Fibroblast of pulmonary artery (primary cell): ENCODE measurements at places on chromosomes 6 and 20.

- DNase-seq: no peak
These were observed 192.7 kb downstream of the RNF144B start for GRCh38 chr6:18579869-18580268.

GRCh38 chr6:5672581-5673011 is 334.1 kb downstream of the NRN1 start:
- peak; percentile 83 for DNase-seq

DNA sequence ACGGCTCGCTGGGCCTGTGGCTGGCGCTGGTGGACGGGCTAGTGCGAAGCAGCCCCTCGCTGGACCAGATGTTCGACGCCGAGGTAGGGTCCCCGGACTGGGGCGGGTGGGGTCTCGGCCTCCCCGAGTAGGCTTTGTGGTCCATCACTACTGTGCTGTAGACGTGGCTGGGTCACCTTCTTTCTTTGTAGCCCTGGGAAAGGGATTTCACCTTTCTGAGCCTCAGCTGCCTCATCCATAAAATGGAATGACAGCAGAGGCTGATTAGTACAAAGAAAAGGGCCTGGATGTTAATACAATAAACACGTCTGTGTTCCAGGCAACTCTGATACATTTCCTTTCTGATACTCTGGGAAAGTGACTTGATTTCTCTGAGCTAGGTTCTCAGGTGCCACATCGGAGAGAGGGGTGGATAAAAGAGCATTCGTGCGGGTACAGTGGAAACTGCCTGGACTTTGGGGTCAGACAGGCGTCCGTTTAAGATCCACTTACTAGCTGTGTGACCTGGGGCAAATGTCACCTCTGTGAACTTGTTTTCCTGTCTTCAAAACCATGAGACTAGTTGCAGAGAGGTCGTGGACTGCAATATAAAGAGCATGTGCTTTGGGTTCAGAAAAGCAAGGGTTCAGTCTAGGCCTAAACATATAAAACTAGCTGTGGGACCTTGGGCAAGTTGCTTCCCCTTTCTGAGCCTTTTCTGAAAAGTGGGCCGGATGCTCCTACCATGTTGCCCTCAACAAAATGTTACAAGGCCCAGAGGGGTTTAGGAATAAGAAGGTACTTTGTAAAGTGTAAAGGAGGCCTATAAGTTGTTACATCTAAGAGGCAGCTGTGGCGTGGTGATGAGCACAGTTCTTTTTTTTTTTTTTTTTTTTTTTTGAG is 896 bp downstream of the SYS1 start:
- DNase-seq: no peak

- peak; percentile 69 for DNase-seq
These were observed 38.5 kb downstream of the DLGAP4 start for GRCh38 chr20:36344517-36345132.

DNA sequence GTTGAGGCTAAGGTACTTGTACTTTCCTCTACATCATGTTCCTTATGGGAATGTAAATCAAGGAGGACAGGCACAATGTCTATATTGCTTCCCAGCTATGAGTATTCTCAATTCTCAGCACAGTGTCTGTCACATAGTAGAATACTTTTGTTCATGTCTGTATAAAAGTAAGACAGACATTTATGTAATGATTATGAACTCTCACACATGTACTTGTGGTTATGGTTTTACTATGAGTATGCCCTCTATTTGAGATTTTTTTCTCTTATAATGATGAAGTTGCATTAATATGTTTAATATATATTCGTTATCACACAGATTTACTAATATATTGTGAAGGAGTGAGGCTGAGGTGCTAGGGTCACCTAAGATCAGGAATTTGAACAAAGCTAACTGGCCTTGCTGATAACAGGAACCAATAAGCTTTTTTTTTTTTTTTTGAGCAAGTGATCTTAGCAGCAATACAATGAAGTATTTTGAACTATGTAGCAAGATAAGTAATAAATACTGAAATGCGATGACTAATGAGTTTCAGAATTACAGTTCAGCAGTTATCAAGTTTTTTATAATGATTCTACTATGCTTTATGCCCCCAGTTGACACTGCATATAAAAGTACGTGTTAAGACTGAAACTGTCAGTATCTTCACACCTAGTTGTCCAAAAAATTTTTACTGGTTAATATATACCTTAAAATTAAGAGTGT is 623.1 kb downstream of the HTR1B start:
- no peak for DNase-seq

DNA sequence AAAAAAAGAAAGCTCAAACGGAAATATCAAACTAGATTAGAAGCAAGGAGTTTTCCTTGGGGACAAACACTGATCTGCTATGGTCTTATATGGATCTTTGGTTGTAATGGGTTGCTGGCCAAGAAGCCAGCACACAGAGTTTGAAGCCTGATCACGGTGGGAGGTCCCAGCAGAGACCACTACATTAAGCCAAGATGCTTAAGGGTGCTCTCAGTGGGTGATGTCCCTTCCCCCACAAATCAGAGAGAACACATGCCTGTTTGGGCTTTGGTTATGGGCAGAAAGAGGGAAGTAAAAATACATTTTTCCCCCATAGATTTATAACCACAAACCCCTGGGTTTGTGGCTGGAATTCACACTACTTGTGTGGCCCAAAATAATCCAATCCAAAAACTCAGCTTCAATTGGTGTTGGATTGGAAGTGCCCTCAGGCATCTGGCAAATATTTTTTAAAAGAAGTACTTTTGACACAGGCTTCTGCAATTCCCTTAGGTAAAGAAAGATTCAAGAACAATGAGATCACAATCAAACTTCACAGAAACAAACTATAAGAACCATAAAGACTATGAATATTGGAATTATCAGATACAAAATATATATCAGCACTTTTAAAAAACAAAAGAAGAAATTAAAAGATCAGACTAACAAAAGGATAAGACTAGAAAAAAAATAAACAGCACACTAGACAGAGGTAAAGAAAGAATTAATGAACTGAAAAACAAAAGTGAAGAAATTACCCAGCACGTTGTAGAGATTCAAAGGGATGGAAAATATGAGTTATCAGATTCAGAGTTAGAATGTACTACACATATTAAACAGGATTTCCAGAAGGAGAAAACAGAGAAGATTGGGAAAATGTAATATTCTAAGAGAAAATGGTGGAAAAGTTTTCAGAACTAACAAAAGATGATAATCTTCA is 44.7 kb downstream of the ESF1 start:
- peak; percentile 73 for DNase-seq

GRCh38 chr6:161115468-161115867 is 123.9 kb downstream of the MAP3K4 start:
- no peak for DNase-seq

- DNase-seq: no peak
These were observed 374.8 kb upstream of the CDH4 start for GRCh38 chr20:60877071-60877857.

DNA sequence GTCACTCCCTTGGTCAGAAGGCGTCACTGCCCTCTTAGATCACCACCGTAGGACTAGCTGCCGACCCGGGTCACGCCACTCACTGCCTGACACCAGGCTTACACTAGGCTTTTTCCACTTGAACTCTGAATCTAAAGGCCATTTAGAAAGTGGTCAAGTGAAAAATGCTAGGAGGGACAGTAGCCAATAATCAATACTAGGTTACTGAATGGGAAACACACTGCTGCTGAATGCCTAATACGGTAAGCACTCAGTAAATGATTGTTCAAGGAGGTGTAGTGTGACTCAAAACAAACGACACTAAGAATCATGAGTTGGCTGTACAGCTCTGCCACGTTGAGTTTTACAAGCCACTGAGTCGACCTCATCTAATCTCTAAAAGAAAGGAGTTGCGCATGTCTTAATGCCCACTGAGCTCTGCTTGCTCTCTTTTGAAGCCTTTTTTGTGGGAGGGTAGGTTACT is 760 bp upstream of the IBTK start:
- DNase-seq: no peak

DNA sequence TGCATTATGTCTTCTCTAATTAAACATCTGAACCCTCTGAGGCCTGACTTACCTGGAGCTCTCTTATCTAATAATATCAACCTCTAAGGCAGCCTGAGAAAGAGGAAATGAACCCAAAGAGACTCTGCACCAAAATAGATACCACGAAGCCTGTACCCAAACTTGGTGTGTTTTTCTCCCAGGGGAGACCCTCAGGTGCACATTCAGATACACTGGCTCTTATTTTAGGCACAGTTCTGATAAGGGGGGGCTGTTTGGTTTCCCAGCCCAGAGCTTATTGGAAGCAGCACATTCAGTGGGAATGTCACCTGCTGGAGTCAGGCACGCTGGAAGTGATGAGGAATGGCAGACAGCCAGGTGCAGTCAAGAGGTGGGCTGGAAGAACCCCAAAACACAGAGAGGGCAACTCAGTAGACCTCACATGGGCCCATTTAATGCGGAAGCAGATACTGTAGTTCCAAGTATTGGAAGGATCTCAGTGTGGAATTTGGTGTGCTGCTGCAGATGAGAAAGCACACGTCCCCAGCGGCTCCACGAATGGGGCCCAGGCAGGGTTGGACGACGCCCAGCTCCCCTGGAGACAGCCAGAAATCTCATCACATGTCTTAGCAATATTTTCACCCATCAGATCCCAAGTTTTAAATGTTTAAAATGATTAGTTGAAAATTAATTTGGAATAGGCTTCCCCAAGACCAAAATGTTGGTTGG is 9.7 kb upstream of the CCR6 start:
- no peak for DNase-seq

- DNase-seq: no peak
These were observed at the start of gene TNFRSF6B for GRCh38 chr20:63696628-63697356. Gene TNFRSF6B (plus strand): TSS chr20:63696652. CDS start chr20:63696768, 116 bp downstream.

- no peak for DNase-seq
These were observed 23.3 kb upstream of the BMP2 start for GRCh38 chr20:6744180-6744579.

DNA sequence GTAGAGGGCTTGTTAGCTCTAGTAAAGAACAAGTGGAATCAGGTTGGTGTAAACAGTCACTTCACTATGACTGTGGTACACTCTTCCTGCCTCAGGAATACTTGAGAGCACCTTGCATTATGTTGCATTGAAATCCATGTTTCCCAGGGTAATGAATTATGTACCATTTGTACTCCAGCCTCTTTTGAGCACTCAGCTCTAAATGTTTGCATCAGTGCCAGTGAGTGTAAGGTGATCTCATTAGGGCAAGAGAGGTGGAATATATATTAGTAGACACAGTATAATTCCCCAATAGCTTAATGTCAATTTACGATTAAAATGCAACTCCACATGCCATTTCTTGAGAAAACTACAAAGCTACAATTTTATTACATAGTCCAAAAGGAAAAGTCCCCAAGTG is 319.6 kb upstream of the POU3F2 start:
- DNase-seq: no peak

- no peak for DNase-seq
These were observed 734.9 kb upstream of the FLRT3 start for GRCh38 chr20:15072316-15072715.

GRCh38 chr6:133262804-133263203 is 21.6 kb downstream of the EYA4 start:
- DNase-seq: no peak

DNA sequence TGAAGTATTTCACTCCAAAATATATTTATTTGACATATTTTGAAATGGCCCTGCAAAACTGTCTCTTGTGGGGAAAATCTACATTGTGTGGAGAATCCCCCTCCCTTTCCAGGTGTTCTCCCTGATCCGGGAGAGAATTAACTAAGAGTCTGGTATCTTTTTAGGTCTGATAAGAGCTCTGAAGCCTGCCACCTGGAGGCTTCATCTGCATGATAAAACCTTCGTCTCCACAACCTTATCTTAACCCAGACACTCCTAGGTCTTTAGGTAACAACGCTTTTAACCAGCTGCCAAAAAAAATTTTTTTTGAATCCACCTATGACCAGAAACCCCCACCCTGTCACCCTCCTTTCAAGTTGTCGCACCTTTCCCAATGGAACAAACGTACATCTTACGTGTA is 43.0 kb downstream of the FAM184A start:
- DNase-seq: no peak

DNA sequence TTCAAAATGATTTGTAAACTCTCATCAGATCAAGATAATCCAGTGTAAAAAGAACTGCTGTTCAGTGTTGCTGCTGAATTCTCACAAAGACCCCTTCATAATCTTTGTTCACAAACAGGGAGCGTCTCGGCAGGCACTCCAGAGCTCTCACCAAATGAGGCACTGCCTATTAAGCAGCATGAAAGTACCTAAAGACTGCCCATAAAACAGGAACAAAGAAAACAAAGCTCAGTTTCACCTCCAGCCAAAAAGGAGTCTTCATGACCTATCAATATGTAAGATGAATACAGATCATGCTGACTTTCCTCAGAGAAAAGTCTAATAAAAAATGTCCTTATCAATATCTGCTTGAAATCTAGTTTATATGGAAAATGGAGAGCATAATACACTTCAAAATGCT is 41.8 kb downstream of the GPR63 start:
- no peak for DNase-seq

GRCh38 chr20:23782366-23782983 is 31.7 kb upstream of the CST1 start:
- peak; percentile 35 for DNase-seq

GRCh38 chr20:32527447-32528055 is 57.6 kb downstream of the NOL4L start:
- DNase-seq: no peak

- DNase-seq: peak; percentile 90
These were observed 25.9 kb upstream of the GTSF1L start for GRCh38 chr20:43752561-43753301.

GRCh38 chr20:43188234-43188653 is 1.5 kb downstream of the PTPRT start:
- no peak for DNase-seq

GRCh38 chr20:5991623-5992441 is 41.4 kb downstream of the MCM8 start:
- DNase-seq: peak; percentile 13

- DNase-seq: no peak
These were observed 12.7 kb downstream of the EXOC2 start for GRCh38 chr6:680251-680650.

GRCh38 chr6:133894795-133895358 is 6.0 kb downstream of the TCF21 start:
- peak; percentile 91 for DNase-seq

GRCh38 chr6:158353883-158354877 is 41.9 kb downstream of the TULP4 start:
- DNase-seq: peak; percentile 37
